ENCODE measurements at places on chromosomes 3 and 15.

- no peak for DNase-seq
Observed at GRCh38 chr3:70400194-70400593, 87.8 kb upstream of the MDFIC2 start.

DNA sequence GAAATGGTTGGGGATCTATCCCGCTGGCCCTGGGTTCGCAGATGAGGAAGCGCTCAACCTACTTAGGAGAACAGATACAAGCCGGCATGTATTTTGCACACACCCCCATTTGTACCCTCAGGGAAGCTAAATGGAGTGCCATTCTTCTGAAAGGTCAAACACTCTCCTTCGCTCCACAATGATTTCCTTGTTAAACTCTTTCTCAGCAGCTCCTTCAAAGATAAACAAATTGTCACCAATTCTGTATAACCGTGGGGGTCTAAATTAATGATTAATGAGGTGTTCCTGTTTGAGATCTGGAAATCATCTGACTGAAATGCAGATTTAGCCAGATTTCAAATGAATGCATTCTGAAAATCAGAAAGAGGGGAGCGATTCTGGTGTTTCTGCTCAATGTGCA is 124.0 kb downstream of the MEGF11 start:
- no peak for DNase-seq

DNA sequence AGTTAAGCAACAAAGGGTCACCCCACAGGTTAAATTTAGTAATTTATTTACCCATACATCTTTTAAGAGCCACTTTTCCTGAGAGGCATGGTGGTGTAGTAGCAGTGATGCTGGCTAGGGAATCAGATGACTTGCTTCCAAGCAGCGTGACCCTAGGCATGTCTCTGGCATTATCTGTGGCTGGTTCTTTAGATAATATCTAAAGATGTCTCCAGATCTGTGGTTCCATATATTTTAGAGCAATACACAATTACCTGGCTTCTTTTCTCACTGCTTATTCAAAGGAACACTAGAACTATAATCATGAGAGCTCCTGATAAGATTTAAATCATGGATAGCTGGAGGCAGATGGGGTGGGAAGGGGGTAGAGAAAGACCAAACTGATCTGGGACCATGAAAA is 21.1 kb upstream of the MEIS2 start:
- no peak for DNase-seq

GRCh38 chr3:191531434-191531972 is 70.5 kb downstream of the PYDC2 start:
- no peak for DNase-seq

DNA sequence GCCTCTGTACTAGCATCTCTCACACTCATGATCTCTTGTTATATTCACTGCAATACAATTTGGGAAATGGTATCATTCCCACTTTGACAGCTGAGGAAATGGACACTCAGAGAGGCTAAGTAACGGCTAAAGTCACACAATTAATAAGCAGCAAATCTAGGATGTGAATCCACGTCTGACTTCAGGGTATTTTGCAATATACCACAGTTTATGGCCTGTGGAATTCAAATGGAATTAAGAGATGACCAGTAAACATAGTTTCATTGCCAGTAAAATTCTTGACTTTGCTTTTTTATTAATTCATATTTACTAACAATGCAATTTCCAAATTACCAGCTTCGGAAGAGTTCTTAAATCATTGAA is 61.1 kb downstream of the CCNL1 start:
- DNase-seq, result no peak

DNA sequence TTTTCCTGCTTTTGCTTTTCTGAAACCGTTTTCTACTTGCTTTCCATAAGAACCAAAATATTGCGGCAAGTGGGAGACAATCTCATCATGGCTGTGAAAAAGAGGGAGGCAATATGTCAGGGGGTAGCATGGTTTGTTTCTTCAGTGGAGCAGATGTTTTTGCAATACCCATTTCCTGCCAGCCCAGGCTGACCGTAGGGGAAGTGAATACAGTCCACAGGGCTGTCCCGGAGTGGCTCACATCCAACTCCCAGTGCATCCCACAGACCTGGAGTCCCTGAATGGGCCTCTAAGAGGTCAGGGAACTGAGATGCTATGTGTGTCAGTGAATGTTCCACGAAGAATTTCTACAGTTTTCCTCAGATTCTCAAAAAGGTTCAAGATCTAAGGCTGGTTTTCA is 69.6 kb downstream of the EPHB1 start:
- no peak for DNase-seq

GRCh38 chr3:80263260-80263659 is 495.5 kb upstream of the ROBO1 start:
- DNase-seq, result no peak

DNA sequence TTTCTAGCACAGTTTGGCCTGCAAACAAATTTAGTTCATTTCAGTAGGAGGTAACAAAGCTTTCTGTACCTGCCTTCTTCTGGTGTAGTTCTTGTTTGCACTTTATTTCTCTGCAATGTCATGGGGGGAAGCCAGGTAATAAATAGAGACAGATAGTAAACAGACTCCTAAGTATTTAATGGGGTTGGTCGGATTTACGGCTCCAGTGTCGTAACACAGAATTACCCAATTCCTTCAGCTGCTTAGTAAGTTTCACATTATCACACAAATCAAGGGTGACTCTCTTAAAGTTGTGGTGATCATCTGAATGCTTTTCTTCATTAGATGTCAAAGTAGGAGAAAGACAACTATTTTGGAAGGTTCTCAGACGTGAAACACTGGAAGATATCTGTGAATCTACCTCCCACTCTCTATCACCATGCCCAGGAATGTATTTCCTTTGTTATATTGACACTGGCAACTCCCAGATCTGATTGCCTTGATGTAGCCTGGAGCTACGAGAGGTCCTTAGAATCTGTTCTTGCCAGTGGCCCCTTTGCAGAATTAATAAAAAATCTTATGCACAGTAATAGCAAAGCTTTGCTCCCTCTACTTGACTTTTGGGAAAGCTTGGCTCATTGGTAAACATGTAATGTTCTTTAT is 25.0 kb upstream of the TMC3 start:
- no peak for DNase-seq

DNA sequence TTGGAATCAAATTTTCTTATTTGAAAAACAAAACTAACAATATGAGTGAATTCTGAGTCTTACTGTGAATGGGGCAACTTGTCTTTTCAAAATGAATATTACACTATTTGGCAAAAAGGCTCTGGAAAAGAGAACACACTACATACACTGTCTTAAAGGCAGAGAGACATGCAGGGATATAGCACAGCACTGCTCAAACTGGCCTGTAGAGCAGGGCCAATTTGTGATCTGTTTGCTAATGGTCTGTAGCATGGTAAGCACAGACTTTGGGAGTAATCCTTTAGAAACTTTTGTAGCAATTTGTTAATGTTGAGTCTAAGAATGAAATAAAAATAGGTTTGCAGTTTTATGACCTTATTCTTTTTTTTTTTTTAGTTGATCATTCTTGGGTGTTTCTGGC is 679.8 kb upstream of the SGO1 start:
- no peak for DNase-seq

DNA sequence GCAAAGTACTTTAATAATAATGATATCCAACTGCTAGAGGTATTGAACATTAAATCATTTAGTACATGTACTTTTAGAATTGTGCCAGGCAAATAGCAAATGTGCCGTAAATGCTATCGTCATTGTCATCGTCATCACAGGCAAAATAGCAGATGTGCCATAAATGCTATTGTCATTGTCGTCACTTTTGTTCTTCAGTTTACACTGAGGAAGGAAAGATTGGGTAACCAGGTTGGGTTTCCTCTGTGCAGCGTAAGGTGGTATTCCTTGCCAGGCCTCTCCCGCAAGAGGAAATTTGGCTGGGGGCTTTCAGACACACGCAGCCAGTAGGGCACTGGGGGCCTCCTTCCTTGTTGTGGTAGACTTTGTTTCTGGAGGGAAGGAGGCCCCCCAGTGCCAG is 26.4 kb downstream of the ABHD17C start:
- DNase-seq, result no peak

DNA sequence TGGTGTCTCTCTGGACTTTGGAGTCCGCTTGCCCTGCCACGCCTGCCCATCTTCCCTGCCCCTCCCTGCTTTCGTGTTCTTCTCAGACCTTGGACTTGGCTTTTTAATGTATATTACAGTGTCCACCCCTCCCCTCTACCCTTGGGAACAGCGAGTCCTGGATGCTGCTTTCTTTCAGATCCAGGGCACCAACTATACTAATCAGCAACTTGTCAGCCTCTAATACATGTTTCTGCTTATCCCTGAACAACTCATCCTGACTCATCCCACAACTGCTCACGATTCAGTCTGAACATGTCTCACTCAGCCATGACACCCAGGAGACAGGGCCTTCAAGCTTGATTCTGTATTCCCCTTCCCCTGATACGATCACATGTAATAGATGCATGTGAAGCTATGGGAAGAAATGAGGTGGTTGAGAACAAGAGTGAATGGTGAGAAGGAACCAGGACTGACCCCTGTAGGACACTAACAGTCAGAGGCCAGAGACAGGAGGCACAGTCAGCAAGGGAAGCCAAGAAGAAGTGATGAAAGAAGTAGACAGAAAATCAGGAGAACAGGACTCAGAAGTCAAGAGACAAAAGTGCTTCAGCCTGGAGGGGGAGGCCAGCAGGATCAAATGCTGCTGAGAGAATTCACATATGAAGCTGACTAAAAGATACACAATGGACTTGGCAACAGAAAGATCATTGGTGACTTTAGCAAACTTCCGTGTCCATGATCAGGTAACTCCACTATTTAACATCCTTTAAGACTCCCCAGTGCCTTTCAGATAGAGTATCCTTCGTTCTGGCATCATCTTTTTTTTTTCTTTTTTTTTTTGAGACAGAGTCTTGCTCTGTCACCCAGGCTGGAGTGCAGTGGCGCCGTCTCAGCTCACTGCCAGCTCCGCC is 35.4 kb downstream of the BCL2L10 start:
- DNase-seq, result no peak

GRCh38 chr3:184259878-184260723 is 1.3 kb downstream of the CAMK2N2 start:
- no peak for DNase-seq

DNA sequence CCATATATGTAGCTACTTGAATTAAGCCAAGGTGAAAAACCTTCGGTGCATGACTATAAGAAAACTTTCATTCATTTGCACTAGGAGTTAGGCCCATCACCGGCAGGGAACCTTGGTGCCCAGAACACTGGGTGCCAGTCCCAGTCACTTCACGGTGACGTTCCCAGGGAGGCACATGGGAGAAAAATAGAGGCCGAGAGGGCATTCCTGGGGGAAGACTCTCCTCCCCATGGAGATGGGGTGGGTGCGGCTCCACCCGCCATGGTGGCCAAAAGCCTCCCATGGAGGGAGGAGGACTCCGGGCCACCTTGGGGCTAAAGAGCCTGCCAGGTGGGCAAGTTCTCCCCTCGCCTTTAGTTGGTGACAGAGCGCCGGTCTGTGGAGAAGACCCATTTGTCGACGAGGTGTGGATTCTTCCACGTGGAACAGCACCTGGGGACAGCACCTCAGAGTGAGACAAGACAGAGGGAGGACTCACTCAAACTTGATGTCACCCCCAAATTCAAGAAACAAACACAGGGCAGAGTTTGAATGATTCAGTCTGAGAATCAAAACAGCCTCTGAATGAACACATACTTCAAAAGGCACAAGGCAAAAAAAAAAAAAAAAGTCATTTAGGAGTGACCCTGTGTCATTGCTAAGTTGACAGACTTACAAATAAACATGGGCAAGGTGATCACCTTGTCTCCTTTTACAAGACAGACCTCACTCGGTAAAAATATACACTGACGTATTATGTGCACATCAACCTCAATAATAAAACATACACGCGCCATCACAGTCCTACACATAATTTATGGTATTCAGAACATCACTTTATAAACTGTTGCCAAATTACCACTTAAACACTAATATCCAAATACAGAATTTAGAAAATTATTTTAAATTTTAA is 38.6 kb downstream of the ZXDC start:
- DNase-seq, result peak; percentile 51

DNA sequence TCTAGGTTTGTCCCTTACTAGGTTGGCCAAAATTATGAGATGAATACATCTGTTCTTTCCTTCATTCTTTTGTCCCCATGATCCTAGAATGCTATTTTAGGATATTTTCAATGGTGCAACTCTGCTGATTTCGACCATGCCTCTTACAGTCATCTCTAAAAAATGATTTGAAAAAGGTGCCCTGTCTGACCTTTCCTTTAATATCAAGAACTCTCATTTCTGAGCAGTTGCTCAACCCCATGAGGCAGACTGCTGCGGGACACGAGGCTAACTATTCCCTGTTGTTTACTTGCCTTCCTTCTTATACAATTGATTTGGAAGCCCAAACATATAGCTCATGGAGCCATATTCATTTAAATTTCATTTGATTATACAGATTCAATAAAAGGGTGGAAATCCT is 14.6 kb downstream of the PLSCR2 start:
- no peak for DNase-seq

DNA sequence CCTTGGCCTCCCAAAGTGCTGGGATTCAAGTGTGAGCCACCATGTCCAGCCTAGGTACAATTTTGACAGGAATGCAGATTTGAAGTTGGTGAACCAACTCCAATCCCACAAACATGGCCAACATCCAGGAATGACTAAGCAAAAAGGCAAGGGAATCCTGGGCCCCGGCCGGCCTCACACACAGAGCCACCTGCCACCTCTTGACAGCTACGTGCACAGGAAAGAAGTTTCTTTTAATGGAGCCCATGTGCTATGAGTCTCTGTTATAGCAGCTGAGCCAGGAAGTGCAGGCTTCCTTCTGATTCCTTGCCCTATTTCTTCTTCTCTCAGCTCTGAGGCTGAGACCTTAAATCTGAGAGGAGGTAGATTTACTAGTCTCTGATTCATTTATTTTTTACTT is 8.8 kb downstream of the TMEM40 start:
- DNase-seq, result no peak

DNA sequence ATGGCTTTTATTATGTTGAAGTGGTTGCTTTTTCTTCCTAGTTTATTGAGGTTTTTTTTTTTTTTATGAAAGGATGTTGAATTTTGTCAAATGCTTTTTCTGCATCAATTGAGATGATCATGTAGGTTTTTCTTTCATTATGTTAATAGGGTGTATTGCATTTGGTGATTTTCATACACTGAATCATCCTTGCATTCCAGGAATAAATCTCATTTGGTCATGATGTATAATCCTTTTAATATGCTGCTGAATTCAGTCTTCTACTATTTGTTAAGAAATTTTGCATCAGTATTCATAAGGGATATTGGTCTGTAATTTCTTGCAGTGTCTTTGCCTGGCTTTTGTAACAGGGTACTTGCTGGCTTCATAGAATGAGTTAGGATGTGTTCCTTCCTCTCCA is 11.5 kb upstream of the CLRN1 start:
- no peak for DNase-seq

- DNase-seq, result no peak
Observed at GRCh38 chr15:91122296-91122695, 22.2 kb downstream of the SV2B start.

Measured in sciatic nerve (tissue), 2 donors.